Activated naive CD8-positive, alpha-beta T cell treated with anti-CD3 and anti-CD28 coated beads, Interleukin-2, amount 50 U/mL, for 16 hours (primary cell): ENCODE measurements at places on chromosomes 6 and 20.

DNA sequence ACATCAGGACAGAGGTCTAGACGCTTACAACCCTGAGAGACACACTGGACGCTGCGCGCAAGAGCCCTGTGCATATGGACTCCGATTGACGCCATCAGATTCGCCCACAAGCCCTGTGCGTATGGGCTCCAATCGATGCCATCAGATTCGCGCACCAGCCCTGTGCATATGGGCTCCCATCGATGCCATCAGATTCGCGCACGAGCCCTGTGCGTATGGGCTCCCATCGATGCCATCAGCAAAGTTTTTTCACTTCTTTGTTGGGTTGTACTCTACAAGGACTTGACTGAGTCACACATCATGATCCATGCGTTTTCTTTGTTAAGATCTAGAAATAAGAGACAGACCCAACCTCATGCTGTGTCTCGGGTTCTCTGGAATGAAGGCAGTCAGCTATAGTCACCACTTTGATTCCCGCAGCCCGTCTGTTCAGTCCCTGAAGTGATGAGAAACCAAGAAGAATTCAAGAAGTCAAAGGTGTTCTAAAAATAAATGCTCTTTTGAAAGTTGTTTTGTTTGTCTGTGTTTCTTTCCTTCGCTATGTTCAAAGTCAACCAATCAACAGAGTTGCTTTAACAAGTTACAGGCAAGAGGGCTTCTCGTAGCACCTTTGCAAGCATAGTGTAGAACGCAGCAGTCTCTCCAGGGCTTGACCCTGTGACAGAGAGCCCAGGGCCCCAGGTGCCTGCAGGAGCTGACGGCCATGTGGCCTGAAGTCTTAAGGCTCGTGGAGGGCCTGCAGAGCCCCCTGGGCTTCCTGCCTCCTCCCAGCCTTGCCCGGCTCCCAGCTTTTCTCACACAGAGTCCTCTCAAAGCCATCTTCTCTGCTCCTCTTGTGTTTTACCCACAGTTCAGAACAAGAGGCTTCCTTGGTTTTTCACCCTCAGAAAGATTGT lies 7.9 kb downstream of the RPS6KA2 start:
- DNase-seq: no peak

GRCh38 chr20:51452734-51453365 lies 89.7 kb downstream of the NFATC2 start:
- no peak for DNase-seq

DNA sequence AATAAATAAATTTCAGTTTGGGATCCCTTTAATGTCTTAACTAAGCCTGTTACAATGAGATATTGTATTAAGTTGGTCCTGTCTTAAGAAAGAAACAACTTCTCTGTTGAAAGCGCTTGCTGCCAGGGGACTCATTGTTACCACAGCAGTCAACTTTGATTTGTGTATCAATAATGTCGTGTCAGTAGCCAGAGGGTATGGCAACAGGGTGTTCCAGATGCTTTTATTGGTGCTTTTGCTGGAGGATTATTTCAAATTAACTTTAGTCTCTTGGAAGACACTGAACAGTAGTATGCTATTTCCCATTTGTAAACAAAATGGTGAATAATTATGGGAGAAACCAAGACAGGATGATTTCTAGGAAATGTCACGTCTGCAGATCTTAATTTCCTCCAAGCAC lies 91.9 kb upstream of the TSHZ2 start:
- no peak for DNase-seq

DNA sequence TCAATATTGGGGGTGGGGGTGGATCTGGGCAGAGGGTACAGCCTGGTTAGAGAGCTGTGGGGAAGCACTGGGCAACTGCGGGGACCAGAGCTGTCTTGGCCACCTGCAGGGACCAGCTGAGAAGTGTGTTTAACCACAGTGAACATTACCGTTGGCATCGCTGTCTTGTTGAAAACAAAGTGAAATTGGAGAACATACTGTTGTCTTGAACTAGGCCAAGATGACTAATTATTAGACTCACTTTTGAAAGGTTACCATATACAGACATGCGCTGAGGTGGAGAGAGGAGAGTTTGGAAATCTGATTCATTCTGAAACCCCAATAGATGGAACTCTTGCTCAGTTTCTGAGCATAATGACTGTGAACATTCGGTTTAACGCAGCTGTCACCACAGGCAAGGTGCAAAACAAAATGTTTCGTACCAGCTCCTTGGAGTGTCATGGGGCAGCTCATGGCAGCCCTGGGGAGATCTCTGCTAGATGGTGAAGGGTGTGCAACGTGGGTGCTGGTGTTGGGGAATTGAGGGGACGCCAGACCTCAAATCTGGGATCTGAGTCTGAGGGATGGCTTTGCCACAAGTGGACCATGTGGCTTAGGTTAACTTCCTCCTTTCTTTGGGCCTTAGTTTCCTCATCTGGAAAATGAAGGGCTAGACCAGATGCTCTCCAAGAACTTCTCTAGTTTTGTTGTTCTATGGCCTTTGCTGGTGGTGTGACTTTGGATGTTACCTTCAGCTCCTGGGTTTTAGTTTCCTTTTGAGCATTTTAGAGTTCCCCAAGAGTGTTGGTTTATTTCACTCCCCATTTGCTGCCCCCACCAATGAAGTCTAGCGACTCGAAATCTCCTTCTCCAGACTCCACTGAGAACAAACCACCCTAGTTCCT lies 24.6 kb upstream of the GTSF1L start:
- peak; percentile 17 for DNase-seq

- DNase-seq: no peak
Observed at GRCh38 chr6:43267619-43268354, 24.5 kb downstream of the TTBK1 start.

- no peak for DNase-seq
Observed at GRCh38 chr6:470901-471448, 79.4 kb downstream of the IRF4 start.

DNA sequence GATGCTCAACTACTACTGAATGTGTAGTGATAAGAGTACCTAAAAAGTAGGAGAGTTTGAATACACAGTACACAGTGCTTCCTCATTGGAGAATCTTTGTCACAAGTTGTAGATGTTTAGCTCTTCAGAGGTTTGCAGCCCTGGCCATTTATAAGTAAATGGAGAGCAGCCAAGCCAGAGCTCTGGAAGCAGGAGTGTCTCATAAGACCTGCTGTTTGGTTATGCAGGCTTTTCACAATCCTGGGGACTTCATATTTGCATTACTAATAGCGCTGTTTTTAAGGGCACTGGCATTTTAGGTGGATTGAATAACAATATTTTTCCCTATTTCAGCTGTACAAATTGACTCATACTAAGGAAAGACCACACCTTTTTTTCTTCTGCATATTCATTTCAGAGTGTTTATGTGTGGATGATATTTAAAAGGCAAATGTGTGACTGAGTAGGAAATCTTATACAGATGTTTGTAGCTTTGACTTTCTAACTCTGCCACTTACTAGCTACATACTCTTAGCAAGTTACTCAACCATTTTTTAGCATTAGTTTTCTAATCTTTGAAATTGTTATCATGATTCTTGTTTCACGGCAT lies 730.5 kb upstream of the MAP3K7 start:
- no peak for DNase-seq

DNA sequence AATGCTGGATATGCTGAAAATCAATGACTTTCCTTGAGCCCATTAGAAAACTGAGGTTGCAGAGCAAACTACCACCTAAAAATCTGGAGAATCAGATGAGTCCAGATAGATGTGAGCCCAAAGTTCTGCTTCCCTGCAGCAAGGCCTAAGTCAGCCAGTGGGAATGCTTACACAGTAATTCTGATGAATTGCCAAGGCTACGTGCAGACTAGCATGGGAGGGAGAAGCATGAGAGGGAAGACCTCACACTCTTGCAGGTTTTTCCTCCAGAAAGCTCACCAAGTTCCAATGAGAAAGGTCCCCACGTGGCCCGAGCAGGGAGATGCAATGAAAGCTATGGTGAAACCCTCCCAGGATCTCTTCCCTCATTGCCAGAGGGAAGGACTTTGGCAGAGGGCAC lies 104.8 kb upstream of the SIRPA start:
- DNase-seq: no peak

DNA sequence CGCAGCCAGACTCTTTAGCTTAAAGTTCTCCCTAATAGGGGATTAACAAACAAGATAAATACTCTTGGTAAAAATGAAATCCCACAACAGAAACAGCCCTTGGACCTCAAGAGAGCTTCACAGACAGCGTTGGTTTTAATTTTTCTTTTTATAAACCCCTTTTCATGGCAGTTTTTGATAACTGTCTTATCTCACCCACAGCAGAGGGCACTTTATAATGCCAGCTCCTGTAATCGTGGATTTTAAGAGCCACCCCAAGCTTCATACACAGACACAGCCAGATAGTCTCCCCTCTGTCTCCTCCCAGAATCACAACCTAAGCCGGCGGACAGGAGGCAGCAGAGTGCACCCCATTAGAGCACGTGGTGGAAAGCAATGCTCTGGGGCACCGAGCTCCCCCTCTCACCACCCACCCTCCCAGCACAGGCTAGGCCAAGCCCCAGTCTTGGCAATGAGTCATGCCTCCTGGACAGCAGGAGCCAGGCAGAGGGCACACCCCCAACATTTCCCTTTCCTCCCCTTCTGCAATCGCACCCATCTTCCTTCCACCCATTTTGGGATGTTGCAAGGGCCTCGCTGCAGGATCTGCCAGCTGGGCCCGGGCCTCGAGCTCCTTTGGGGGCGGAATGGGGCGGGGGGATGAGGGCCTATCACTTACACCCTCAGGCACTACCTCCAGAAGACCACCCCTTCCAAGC lies 2.4 kb downstream of the JAG1 start:
- DNase-seq: no peak

GRCh38 chr6:11203306-11204004 lies 29.0 kb downstream of the NEDD9 start:
- DNase-seq: no peak

GRCh38 chr6:15303162-15303919 lies 57.5 kb downstream of the JARID2 start:
- DNase-seq: no peak

DNA sequence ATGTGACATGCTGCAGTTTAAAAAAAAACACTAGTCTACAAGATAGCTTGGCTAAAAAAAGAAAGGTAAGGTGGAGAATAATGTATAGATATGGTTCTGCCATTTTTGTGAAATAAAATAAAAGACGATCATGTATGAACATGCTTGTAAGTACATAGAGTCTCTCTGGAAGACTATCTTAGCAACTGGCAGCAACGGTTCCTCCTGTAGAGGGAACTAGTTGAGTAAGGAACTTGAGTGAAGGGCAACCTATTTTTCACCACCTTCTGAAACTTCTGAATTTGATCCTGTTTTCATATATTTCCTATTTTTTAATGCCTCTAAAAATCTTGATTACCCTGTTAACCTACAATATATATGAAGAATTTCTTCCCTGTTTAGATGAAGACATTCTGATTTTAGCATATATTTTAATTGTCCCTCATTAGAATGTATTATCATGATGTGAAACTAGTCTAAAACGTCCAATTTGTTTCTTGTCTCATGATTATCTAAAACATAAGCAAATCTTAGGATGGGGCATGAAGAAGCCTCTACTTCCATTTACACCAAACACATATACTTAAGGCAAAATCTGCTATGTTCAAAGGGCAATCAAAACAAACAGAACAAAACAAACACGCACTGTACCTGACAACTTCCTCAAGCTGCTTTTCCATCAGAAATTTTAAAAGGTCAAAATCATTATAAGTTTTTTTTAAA lies 202.5 kb downstream of the ISM1 start:
- DNase-seq: no peak

- DNase-seq: no peak
Observed at GRCh38 chr6:85483846-85484245, 34.0 kb downstream of the NT5E start.

DNA sequence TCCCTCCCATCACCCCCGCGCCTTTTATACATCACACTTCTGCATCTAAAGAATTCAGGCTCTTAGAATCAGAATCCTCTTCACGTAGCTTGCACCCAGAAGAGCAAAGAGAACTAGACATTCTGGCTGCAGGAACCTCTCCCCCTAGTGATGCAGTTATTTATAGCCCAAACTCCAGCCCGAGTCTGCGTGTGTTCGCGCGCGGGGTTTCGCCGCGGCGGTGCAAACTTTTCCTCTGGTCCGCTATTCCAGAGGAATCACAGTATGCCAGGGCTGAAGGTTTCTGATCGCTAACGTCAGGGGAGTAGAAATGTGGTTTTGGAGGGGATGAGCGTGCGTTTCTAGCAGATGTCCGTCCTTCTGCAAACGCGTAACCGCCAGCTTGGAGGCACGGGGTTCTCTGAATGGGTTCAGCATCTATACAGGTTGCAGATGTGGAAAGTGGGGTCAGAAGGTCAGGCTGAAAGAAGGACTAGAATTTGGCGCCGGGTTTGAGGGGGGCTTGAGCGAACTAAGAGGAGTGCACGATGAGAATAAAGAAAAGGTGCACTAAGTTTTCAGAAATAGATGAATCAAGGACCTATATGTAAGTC lies 1.8 kb downstream of the EPHA7 start:
- no peak for DNase-seq

DNA sequence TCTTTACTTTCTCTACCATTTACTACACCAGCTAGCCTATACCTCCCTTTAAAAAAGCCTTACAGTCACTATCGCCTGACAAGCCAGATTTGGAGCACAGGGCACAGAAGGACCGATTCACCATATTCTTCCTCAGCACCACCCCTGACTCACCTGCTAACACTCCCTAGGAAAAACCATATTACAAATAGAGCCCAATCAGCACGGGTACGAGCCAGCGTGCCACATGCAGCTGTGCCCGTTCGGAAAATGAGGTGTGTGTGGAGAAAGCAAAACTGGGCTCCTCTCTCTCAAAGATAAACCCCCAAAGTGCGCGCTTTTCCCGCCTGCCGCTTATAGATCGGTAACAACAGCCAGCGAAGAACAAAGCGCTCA lies 1.2 kb downstream of the SYNCRIP start:
- DNase-seq: no peak

DNA sequence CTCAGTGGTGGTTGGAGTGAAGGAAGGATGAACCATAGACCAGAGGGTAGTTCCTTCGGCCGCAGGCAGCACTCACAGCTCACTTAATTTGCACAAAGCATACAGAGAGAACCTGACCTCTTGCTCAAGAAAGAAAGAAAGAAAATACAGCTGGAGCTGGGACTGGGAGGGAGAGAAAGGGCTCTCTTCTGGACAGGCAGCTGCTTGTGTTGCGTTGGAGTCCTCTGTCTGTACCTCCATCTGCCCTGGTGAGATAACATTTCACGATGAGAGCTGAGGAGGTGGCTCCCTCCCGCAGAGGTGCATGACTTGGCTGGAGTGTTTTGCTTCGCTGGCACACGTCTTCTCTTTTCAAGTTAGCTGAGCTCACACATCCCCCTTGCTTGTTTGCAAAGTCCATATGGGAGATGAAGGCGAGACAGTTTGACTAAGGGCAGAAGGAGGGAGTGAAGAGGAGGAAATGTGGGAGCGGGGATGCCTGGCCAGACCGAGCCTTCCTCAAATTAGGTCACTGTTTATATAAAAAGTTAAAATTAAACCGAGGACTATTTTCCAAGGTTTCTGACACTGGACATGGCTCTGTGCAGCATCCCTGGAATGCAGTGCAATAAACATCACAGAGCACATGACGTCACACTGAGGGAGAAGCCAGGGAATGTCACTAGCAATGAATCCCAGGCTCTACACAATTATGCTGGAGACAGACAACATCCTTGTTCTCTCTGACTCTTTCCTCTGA lies 359.4 kb downstream of the CD83 start:
- DNase-seq: no peak
